ENCODE measurements at places on chromosomes 4 and X. TPM values are rescaled to one million over a fixed set of nuclear protein-coding genes. Genes with fewer than 3 reads are reported as not detected.

GRCh38 chrX:112521676-112522075, 158.1 kb downstream of the LHFPL1 start:
- DNase-seq = no peak

- DNase-seq = no peak
Measured at GRCh38 chrX:67652543-67652942, 108.7 kb downstream of the AR start.

GRCh38 chrX:103153661-103154060, 60.7 kb upstream of the NXF3 start:
- no peak for DNase-seq

The C4orf51 gene
- total RNA-seq = not detected

The IL21 gene
- not detected for total RNA-seq

The ACE2 gene
- not detected for total RNA-seq

The SSX4B gene
- not detected for total RNA-seq

Measured in activated naive CD8-positive, alpha-beta T cell treated with anti-CD3 and anti-CD28 coated beads, Interleukin-2, amount 10 ng/mL, durations not matched to agents 7 days and 5 days (primary cell).